ENCODE measurements at places on chromosomes 3 and 15.

- no peak for DNase-seq
Measured at GRCh38 chr3:56917361-56918110, 115.8 kb upstream of the ARHGEF3 start.

DNA sequence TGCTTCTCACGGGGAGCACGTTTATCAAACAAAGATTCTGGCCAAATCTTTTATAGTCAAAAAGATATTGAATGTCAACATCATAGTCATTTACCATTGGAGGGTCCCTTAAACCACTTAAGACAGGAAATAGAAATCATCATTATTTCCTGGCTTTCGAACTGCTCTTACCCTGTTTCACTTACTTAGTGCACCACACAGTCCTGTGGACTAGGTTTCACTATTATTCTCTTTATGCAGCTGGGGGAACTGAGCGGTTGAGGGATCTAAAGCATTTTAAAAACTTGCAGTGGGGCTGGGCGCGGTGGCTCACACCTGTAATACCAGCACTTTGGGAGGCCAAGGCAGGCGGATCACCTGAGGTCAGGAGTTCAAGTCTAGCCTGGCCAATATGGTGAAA lies 13.7 kb upstream of the TPRG1 start:
- DNase-seq: no peak

GRCh38 chr15:99126131-99126588 lies 21.3 kb downstream of the SYNM start:
- no peak for DNase-seq

GRCh38 chr15:91710080-91710698 lies 143.3 kb upstream of the SLCO3A1 start:
- DNase-seq: no peak

DNA sequence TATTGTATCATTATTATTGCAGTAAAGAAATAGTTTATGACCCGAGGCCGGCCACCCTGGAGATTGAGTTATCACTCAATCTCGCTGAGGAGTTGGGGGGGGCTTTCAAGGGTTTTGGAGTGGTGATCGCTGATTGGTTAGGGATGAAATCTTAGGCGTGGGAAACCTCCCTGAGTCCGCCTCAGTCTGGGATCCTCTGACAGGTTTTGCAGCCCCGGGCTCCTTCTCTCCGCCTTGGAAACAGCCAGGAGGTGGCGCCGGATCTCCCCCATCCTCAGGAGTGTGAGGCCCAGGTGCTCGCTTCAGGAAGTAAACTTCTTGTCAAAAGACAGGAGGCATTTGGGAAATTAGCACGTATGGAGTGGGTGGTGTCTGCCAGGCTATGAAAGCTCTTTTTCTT lies 41.1 kb upstream of the SEC61A1 start:
- no peak for DNase-seq

Measured in stimulated activated CD4-positive, alpha-beta T cell treated with anti-CD3 and anti-CD28 coated beads, Interleukin-4, amount 100 ng/mL, for 4 hours (primary cell).